Left lobe of liver (tissue), 2 donors: ENCODE measurements at places on chromosomes 13 and 19. TPM values are rescaled to one million over a fixed set of nuclear protein-coding genes. Genes with fewer than 3 reads are reported as not detected.

Gene ZIM2
- not detected for total RNA-seq

Gene CFAP97D2
- not detected for total RNA-seq

Gene VSIG10L
- total RNA-seq, result 1.8 TPM

Gene ADAMTSL5
- total RNA-seq, result 1.6 TPM

Gene KCTD15
- 17.0 TPM for total RNA-seq

Gene LENG9
- 2.2 TPM for total RNA-seq

Gene MEIOSIN
- not detected for total RNA-seq

- no peak for DNase-seq
Measured at GRCh38 chr13:96860882-96861281, 133.4 kb downstream of the OXGR1 start.

DNA sequence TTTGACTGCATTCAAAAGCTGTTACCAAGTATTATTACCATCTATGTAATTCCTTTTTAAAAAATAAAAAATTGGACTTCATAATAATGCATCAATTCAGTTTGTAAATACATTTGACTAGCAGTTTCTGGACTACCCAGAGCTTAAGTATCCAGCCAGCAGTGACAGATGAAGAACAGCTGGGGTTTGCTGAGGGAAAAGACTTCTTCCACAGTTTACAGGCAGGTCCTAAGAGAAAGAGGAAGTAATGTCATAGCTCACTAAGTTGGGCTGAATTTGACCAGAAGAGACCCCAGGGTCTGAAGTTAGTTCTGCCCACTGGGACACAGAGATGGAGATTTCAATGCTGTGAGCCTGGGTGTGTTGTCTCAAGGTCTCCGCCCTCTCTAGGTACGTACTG is 96.4 kb downstream of the MBNL2 start:
- DNase-seq, result no peak

DNA sequence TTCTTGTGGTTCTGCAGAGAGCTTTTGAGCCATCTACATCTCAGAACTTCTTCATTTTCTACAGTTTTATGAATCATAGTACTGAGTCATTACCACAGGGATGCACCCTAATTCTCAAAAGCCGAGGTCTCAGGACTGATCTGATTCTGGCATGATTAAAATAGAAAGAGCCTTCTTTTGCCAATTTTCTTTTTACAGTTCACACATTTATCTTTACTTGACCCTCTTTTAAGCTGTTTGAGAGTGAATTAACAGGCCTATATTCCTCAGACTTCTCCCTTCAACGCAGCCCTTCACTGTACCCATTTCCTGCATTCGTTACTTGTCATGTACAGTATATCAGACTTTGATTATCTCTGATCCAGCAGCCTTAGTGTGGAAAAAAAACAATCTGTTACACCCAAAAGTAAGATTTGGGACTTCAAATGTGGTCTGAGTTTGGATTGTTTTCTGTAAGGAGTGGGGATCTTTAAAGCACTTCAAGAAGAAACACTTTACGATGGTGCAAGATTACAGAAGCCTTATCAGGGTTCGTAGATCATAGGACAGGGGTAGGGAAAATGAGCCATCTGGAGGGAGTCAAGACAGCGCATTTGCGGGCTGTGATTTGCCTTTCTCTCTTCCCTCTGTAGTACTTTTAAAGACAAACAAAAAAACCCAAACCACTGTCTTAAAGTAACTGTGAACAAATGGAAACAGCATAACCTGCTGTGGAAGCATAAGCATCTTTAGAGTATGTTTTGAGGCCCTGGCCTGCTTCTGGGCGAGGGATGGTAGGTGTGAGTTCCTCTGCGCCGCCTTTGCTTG is 15.3 kb upstream of the GPR183 start:
- DNase-seq, result no peak

- no peak for DNase-seq
Measured at GRCh38 chr19:52626915-52627314, 11.2 kb downstream of the ZNF83 start.

GRCh38 chr19:53192771-53193534 is at the start of gene ZNF665:
Gene ZNF665 (minus strand): TSS chr19:53193358. CDS start chr19:53182898, 10,460 bp downstream.
- peak; percentile 56 for DNase-seq

DNA sequence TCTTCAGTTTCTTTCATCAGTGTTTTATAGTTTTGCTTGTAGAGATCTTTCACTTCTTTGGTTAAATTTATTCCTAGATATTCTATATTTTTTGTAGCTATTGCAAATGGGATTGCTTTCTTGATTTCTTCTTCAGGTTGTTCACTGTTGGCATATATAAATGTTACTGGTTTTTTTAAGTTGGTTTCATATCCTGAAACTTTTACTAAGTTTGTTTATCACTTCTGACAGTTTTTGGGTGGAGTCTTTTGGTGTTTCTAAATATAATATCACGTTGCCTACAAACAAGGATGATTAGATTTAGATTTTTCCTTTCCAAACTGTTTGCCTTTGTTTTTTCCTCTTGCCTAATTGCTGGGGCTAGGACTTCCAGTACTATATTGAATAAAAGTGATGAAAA is 109.7 kb downstream of the PAN3 start:
- no peak for DNase-seq

- no peak for DNase-seq
Measured at GRCh38 chr19:42010245-42011126, 16.5 kb upstream of the ATP1A3 start.

DNA sequence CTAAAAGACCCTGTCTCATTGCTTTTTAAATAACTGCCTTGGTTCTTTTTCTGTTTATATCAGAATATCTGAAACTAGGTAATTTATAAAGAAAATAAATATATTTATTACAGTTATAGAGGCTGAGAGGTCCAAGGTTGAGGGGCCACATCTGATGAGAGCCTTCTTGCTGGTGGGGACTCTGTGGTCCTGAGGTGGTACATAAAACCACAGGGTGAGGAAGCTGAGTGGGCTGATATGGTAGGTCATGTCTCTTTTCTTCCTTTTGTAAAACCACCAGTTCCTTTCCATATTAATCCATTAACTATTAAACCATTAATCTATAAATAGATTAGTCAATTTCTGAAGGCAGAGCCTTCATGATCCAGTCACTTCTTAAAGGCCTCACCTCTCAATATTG is 109.5 kb upstream of the SPRY2 start:
- DNase-seq, result no peak

DNA sequence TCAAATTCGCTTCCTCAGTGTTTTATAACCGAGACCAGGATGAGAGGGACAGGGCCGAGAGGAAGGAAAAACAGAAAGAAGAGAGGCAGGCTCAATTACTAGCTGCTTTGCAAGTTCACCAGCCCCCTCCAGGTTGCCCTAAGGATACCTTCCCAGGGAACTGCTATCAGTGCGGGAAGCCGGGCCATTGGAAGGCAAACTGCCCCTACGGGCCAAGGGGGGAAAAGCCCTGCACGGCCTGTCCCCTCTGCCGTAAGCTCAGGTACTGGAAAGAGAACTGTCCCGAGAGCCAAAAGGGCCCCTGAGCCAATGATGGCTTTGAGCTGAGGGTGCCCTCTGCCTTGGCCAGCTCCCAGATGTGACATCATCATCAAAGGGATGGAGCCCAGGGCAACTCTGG is 3.2 kb upstream of the ERVV-1 start:
- no peak for DNase-seq
